ENCODE measurements at places on chromosomes 1 and 21.

GRCh38 chr1:116763116-116763786, 9.0 kb downstream of the CD2 start:
- no peak for DNase-seq

DNA sequence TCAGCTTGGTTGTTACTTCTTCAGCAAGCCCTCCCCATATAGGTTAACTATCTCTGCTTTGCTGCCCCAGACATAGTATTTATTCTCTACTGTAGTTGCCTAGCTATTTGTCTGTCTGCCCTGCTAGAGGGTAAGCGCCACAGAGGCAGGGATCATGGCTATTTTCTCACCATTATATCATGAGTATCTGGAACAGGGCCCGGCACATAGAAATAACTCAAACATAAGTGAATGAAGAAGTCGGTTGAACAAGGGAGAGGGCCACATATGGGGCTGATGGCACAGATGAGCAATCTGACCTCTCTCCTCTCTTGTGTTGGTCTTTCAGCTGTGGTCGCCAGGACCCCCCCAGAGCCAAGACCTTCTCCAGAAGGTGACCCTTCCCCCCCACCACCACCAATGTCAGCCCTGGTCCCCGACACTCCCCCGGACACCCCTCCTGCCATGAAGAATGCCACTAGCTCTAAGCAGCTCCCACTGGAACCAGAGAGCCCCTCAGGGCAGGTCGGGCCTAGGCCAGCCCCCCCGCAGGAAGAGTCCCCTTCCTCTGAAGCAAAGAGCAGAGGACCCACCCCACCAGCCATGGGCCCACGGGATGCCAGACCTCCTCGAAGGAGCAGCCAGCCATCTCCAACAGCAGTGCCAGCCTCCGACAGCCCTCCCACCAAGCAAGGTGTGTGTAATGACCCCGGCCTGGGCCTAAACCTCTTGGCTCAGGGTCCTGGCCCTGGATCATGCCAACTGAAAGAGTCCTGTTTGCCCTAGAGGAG, 14.9 kb downstream of the MAP7D1 start:
- DNase-seq, result no peak

DNA sequence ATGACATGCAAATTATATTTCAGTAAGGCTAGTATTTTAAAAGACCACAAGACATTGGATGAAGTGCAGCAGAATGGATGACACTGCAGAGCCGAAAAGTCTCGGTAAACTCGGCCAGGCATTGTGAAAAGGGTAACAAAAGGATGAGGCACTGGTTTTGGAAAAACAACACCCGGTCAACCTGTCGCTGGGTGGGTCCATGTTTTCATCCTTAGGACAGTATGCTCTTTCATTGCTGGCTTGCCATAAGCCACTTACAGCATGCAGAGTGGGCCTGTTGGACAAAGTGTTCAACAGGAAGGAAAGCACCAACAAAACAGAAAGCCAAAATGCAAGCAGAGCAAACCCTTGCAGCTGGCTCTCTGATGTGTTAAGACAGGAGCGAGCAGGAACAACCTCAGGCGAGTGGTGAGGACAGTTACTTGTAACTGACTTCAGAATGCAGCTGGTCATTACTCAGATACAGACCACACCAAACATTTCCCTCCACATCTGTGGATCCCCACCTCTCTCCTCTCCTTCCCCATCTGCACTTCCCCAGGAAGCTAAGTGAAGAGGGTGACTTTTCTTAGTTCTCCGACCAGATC, 2.9 kb upstream of the RCAN1 start:
- no peak for DNase-seq

DNA sequence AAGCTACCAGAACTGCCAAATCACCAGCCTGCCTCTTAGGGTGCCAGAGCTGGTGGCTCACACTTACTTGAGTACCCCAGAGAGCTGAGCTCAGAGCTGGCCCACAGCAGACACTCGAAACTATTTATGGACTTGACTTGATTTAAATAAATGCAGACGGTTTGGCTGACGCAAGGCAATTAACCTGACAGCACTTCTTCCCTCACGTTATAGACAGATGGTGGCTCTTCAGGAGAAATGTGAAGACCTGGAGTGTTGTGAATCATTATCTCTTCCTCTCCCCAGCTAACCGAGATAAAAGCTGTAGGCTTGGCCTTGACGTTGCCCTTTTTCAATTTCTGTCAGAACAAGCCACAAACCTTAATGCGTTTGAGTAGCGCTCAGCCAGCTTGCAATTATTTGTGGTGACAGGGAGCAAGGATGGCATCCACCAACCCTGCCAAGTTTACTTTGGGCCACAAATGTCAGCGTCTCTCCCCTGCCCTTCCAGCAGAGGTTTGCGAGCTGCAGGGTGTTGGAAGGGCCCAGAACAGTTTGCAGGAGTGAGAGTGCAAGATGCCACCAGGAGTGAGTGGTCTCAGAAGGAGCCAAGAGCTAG, 34.0 kb upstream of the BCAR3 start:
- DNase-seq, result no peak
